ENCODE measurements at places on chromosomes 4 and X.

GRCh38 chr4:115945026-115945425 lies 831.6 kb upstream of the NDST4 start:
- no peak for DNase-seq

GRCh38 chr4:5654791-5655190 lies 53.6 kb downstream of the EVC2 start:
- no peak for DNase-seq

GRCh38 chr4:179372746-179373145 lies 1930.5 kb upstream of the AGA start:
- DNase-seq = no peak

- peak; percentile 78 for DNase-seq
Observed at GRCh38 chr4:139083607-139083955, 68.0 kb downstream of the NOCT start.

GRCh38 chrX:149962010-149962409 lies 23.7 kb upstream of the EOLA2 start:
- no peak for DNase-seq

DNA sequence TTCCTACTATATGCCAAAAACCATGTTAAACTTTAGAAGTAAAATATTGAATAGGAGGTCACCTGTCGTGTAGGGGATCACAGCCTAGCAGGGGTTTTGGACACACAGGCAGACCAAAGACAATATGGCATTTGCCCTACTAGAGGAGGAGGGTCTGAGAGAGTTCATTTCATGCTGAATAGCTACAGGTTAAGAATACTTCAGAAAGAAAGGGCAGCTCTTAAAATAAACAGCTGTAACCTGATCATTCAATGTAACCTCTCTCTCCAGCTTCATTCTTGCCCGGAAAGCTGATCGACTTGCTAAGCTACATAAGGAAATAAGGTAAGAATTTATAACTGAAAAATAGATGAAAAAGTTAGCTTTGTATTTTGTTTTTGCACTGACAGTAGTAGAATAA lies 79.9 kb downstream of the MAOA start:
- DNase-seq = no peak

- DNase-seq = no peak
Observed at GRCh38 chrX:118356154-118356701, 10.3 kb downstream of the WDR44 start.

GRCh38 chr4:111847296-111848008 lies 297.8 kb upstream of the FAM241A start:
- DNase-seq = peak; percentile 32

GRCh38 chr4:113447769-113448168 lies 313.8 kb downstream of the CAMK2D start:
- no peak for DNase-seq

DNA sequence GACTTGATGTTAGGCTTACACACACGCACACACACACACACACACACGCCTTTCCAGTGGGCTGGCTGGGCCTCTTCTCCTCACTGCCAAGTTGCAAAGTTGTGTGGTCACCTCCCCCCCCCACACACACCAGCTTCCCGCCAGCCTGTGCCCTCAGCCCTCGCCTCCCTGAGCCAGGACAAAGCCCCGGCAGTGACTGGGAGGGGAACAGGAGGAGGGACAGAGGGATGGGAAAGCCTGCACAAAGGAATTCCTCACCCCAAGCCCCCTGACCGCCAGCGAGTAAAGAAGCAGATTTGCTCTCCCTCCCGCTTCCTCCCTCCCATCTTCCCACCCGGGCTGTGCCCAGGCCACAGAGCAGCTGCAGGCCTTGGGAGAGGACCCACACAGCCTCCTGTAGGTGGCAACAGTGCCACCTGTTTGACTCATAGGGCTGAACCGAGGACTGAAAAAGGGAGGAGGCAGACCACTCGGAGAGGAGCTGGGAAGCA lies at the start of gene GDPD2:
TSS of gene GDPD2 (plus strand) at position 464 of the 491 bp plus-strand sequence. CDS start 1,671 bp downstream, outside the sequence.
- DNase-seq = peak; percentile 76

DNA sequence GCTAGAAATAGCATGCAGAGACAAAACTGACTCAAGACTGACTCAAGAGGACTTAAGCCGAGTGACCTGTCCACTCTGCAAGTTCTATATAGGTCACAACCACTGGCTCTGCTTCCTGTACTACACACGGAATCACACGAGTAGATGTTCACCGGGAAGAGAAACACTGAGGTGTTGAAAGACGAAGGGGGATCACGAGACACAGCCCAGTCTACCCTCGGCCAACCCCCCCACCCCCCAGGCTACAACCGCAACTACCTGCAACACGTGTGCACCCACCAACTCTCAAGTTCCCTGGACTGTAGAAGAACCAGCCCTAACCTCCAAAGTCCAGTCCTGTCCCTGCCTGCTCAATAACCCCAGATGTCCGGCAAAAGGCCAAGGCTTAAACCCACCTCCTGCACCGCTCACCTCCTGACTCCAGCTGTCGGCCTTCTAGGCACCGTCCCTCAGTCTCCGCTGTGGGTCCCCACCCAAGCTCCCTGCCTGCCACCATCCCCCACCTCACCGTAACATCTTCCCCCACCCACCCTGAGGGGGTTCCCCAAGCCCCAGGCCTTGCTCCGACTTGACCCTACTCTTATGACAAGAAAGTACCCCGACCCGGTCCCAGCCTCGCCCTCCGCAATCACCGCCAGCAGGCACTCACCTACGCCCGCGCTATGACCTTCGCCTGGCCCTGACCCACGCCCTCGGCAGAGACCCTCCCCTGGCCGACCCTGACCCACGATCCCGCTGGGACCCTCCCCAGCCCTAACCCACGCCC lies 739 bp downstream of the GAK start:
- DNase-seq = peak; percentile 30

DNA sequence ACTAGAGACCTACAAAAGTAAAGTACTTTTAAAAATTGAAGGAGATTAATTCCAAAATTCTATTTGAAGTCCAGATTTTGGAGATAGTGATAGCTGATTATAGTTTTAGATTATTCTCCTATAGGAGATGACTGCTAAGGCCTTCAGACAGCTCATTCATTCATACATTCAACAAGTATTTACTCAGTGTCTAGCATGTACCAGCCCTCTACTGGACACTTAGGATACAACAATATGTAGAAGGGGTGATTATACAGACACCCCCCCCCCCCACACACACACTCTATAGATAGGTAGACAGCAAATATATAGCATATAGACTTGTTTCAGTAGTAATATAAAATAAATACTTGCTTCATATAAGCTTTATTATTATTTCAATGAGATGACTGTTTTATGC lies 60.4 kb upstream of the TAF9B start:
- peak; percentile 70 for DNase-seq

DNA sequence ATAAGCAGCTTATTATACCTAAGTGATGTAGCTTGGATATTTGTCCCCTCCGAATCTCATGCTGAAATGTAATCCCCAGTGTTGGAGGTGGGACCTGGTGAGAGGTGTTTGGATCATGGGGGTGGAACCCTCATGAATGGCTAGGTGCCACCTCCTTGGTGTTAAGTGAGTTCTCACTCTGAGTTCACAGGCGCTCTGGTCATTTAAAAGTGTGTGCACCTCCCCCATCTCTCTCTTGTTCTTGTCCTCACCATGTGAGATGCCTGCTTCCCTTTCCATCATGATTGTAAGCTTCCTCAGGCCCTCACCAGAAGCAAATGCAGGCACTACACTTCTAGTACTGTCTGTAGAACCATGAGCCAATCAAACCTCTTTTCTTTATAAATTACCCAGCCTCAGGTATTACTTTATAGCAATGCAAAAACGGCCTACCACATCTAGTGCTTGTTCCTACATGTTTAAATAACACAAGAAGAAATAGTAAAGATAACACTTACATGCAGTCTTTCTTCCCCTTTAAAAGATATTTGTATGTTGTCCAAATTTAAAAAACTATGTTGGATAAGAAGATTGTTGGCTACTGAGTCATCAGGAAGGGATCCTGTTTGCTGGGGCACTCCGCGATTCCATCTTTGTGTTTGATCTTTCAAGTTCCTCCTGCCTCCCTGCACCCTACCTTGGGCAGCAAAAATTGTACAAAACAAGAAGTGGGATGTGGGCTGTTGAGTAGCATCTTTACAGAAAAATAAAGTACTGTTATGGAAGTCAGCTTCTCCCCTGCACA lies 29.7 kb downstream of the PPP1R2C start:
- DNase-seq = no peak

GRCh38 chr4:108224611-108225053 lies 55.9 kb upstream of the LEF1 start:
- DNase-seq = peak; percentile 12

DNA sequence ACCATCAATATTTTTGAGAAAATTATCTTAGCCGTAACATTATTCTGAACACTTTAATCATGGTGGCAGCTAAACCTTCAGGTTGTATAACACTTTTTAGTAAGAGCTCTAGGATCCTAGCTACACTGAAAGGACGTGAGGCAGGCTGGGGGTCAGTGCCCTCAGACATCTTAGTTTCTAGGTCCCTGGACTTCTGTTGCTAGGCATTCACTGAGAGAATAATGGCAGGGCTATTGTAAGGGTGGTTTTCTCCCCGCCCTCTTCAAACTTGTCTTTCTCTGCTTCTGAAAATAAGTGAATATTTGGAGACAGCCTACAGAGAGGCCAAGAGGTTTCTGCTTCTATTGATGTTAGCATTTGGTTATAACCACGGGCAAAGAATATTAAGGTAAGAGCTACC lies 15.4 kb upstream of the MMRN1 start:
- DNase-seq = no peak

Measured in HT-29 (cell line).